Glutamatergic neuron (in vitro differentiated cells): ENCODE measurements at places on chromosomes 4 and X. TPM values are rescaled to one million over a fixed set of nuclear protein-coding genes. Genes with fewer than 3 reads are reported as not detected.

GRCh38 chr4:185128272-185129119, 14.6 kb upstream of the SLC25A4 start:
- DNase-seq, result peak; percentile 52

GRCh38 chrX:55754861-55755294, 37.3 kb downstream of the RRAGB start:
- no peak for DNase-seq

- no peak for DNase-seq
These were observed 297.5 kb downstream of the ARHGAP24 start for GRCh38 chr4:85772470-85772869.

SLC6A14 gene
- total RNA-seq, result not detected

COX7B2 gene
- total RNA-seq, result not detected
